Activated naive CD4-positive, alpha-beta T cell treated with anti-CD3 and anti-CD28 coated beads for 36 hours (primary cell): ENCODE measurements at places on chromosomes 5 and 9.

DNA sequence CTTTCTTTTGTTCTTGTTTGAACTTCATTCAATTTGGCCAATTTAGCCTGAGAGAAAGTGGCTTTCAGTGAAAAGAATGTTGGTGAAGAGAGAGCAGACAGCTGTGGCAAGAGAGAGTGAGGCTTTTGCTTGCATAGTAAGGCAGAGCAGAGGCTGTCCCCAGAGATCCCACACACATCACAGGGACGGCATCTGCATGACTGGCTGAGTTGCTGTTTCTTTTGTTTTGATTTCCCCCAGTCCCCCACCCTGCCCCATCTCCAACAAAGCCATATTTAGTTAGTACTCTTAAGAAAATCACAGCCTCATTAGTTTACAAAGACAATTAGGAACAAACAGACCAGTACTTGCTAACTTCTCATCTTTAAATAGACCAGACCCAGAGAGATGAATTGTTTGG is 363.9 kb upstream of the SEMA6A start:
- DNase-seq: no peak

GRCh38 chr5:55694152-55694830 is 17.8 kb downstream of the SLC38A9 start:
- DNase-seq: no peak

- no peak for DNase-seq
Measured at GRCh38 chr9:127506117-127506813, 55.0 kb downstream of the LRSAM1 start.

GRCh38 chr5:74243634-74244033 is 396.9 kb downstream of the ENC1 start:
- no peak for DNase-seq

DNA sequence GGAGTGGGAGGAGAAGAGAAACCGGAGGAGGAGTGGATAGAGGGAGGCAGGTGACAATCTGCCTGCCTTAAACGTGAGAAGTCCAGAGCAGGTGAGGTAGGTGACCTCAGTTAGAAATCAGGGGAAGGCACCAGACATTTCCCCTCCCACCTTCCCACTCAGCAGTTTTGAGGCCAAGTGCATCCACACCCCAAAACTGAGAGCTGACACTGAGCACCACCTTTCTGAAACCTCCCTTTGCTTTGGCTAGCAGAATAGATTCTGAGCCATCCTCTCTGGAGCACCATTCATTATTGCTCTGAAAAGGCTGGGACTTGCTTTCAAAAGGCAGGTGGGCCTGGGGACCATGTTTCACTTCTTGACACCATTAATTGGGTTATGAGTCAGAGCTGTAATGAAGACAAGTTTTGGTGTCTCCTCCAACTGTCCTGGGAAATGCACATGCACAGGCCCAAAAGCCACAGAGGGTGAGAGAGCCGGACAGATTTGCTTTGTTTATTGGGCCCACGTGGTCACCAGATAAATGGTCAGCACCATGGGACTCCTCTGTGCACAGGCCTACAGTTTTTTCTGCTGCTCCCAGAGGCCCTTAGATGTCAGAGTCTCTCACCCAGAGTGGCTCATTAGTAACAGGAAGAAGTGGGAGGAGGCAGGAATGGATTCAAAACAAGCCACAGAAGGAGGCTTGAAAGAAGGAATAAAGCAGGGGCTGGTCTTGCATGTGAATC is 314.7 kb downstream of the TLE1 start:
- DNase-seq: no peak

DNA sequence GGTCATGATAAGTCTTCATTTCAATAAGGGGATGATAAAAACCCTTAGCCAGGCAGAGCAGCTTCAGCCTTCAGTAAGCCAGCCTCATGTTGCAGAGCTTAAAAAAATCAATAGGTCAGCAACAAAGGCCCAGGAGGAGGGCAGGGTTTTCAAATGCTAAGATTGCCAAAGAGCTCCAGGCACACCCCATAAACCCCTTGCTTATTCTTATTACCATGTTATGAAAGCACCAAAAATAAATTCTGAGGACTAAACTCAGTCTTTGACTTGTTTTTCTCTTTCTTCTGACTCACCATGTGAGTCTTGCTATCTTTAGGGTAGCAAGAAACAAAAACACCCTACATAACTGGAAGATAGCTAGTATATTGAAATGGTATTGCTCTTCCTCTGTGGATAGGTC is 317.1 kb downstream of the KCTD16 start:
- DNase-seq: no peak

GRCh38 chr9:122076117-122076516 is 17.0 kb downstream of the TTLL11 start:
- DNase-seq: no peak
